Stimulated activated CD8-positive, alpha-beta memory T cell treated with anti-CD3 and anti-CD28 coated beads, Interleukin-15, amount 100 ng/mL, for 4 hours (primary cell): ENCODE measurements at places on chromosomes 4 and X.

GRCh38 chr4:42638321-42638720 lies 18.6 kb downstream of the ATP8A1 start:
- no peak for DNase-seq

DNA sequence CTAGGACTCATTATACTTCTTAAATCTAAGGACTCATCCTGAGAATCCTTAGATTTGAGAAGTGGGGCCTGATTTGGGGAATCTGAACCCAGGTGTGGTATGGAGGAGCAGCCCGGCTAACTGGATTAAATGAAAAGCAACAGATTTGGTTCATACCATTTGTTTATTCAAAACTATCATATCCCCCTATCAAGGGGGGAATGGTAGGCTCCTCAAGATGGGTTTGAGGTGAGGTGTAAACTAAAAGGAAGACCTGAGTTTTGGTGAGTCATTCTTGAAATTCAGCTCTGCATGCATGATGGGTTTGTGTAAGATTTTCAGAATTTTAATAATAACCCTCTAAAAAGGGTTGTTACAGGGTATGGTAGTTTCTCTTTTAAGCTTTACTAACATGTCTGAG lies 53.4 kb downstream of the CASP6 start:
- DNase-seq, result no peak

- DNase-seq, result no peak
Measured at GRCh38 chr4:16685536-16685935, 212.9 kb downstream of the LDB2 start.

GRCh38 chr4:56723201-56723605 lies 42.1 kb upstream of the HOPX start:
- no peak for DNase-seq

GRCh38 chr4:106339431-106339830 lies 23.1 kb downstream of the AIMP1 start:
- no peak for DNase-seq

DNA sequence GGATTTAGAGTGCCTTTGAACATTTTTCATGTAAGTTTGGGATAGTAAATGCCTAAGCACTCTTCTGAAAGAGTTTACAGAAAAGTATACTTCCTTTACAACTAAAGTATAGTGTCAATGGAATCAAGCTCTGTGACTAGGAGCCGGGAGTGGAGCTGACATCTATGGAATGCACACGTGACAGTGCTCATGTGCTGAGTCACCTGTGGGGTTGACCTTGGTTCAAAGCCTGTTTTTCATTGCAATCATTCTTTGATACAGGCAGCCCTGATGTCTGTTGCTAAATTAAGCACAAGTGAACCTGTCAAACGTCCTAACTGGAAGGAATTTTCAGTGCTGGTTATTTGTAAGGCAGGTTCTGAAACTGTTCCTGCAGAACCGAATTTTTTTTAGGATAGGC lies 82.5 kb downstream of the GPAT3 start:
- DNase-seq, result no peak

DNA sequence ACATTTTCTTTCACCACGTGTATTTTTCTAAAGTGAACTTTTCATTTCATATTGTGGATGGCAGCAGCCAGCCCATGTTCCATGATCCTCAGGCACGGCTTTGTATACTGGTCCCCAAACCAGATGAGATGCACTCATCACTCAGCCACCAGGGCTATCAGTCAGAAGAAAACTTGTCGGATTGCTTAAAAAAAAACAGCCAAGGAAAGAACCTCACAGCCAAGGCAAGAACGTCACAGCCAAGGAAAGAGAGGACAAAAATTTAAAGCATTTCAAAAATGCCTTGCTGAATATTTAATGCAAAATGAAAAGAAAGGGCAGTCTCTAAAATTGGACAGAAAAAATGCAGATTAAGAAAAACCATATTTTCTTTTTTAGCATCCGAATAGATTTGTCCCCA lies 333.3 kb downstream of the PDGFC start:
- no peak for DNase-seq

GRCh38 chrX:100410901-100411801 lies 1.1 kb upstream of the PCDH19 start:
- DNase-seq, result no peak

GRCh38 chr4:79585834-79586233 lies 177.8 kb upstream of the GK2 start:
- DNase-seq, result no peak
